ENCODE measurements at places on chromosomes 1 and 21.

DNA sequence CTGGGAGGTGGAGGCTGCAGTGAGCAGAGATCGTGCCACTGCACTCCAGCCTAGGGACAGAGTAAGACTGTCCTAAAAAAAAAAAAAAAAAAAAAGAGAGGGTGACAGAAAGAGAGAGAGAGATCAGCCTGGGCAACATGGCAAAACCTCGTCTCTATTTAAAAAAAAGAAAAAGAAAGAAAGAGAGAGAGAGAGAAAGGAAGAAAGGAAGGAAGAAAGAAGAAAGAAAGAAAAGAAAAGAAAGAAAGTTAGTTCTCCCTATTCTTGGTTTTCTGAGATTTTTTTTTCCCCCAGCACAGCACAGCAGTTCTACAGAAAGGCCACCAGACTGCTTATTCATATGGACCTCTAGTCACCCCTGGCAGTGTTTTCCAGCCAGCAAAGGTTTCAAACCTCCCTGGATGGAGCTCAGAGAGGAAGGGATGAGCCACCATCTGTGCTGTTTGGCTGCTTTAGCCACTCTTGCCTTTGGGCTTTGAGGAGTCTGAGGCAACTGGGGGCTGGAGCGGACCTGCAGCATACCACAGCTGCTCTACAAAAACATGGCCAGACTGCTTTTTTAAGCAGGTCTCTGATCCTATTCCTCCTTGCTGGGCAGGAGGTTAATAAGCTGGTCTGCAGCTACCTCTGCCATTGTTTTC is 10.6 kb downstream of the S100A6 start:
- no peak for DNase-seq

- DNase-seq, result no peak
Observed at GRCh38 chr1:94590203-94591137, 48.9 kb upstream of the F3 start.

DNA sequence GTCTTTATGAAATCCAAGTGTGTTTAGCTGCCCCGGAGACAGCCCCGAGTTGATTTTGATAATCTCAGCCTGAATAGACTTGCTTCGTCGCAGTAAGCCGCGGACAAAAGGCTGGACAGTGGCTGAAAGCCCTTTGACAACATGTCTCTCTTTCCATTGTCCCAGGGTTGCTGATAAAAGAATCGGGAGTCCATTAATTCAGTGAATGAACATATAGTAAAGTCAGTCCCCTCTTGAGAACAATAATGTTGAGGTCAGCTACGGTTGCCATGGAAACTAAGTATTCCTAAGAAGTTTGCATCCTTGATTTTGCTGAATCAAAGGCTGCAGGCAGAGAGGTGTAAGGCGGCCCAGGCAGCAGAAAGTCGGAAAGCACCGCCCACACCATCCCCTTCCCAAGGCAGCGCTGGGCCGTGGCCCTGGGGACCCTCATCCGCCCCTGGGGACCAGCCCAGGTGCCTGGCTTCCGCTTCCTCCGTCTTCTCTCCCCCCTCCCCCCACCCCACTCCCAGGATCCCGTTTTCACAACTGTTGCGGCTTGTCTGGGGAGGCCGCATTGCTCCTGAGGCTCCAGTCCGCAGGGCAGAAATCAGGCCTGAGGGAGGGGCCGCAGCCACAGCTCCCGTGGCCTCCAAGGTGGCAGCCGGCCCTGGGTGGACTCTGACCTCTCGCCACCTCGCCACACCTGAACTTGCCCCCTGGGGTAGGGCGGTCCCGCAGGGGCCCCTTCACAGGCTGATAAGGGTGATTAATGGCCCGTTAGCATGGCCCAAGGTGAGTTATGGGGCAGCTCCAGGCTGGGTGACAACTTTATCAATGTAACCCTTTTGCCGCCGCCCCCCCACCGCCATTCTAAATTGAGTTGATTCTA is 180.9 kb downstream of the PRDM16 start:
- no peak for DNase-seq

DNA sequence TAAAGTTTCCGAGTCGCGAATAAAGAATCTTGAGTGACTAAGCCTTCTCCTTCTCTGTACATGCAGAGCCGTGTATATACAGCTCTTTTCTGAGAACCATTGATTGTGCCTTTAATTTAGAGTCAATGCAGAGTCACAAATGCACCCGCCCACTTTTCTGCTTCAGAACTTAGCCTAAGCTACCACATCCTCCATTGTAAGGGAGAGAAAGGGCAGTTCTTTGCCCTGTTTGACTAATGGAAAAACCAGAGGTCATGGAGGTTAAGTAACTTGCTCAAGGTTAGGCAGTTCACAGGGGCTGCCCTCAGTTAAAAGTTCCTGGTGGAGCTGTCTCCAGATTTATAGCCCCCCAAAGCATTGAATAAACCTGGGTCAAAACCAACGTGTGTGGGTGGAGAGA is 139.6 kb downstream of the TOMM20 start:
- DNase-seq, result no peak

- DNase-seq, result no peak
Observed at GRCh38 chr1:186828611-186829454, at the start of gene PLA2G4A. PLA2G4A (plus strand) TSS chr1:186828949; CDS start chr1:186854355, 25,406 bp downstream.

DNA sequence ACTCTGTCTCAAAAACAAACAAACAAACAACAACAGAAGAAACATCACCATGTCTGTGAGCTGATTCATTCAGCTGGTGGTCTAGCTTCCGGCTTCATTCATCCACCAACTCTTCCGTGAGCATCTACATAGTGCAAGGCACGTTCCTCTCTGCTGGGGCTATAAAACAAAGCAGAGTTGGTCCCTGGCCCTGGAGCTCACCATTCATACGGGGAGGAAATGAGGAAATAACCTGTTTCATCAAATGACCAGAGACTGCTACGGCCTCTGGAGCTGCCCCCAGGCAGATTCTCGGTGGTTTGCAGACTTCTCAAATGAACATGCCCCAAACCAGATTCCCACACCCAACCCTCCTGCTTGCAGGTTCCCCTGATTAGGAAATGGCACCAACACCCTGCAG is 41.0 kb upstream of the ID3 start:
- no peak for DNase-seq

DNA sequence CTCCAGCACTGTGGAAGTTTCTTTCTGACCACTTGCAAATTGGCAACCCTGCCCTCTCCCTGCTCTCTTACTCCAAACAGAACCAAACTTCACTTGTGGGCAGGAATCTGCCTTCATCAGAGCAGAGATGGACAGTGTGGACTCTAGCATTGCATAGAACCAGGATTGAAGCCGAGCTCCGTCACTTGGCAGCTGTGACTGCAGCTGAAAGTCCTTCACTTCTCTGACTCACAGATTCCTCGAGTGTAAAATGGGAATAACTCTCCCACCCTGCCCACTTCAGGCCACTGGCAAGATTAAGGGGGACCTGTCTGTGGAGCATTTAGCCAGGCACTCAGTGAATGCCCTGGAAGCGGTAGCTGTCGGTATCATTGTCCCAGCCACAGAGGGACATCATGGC is 75.7 kb upstream of the ZBTB40 start:
- no peak for DNase-seq

GRCh38 chr1:5992814-5993555 is 760 bp upstream of the NPHP4 start:
- no peak for DNase-seq

GRCh38 chr1:233919786-233920185 is 15.3 kb downstream of the SLC35F3 start:
- no peak for DNase-seq

DNA sequence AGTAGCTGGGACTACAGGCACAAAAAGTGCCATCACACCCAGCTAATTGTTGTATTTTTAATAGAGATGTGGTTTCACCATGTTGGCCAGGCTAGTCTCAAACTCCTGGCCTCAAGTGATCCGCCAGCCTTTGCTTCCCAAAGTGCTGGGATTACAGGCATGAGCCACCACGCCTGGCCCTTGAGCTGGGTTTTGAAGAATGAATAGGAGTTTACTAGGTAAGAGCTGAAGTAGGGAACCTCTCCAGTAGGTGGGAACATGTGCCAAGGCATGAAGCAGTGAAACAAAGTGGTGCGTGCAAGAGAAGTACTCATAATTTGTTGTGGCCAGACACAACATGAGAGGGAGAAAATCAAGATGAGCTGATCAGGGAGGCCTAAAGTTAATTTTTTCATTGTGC is 55.8 kb downstream of the MAST2 start:
- no peak for DNase-seq

DNA sequence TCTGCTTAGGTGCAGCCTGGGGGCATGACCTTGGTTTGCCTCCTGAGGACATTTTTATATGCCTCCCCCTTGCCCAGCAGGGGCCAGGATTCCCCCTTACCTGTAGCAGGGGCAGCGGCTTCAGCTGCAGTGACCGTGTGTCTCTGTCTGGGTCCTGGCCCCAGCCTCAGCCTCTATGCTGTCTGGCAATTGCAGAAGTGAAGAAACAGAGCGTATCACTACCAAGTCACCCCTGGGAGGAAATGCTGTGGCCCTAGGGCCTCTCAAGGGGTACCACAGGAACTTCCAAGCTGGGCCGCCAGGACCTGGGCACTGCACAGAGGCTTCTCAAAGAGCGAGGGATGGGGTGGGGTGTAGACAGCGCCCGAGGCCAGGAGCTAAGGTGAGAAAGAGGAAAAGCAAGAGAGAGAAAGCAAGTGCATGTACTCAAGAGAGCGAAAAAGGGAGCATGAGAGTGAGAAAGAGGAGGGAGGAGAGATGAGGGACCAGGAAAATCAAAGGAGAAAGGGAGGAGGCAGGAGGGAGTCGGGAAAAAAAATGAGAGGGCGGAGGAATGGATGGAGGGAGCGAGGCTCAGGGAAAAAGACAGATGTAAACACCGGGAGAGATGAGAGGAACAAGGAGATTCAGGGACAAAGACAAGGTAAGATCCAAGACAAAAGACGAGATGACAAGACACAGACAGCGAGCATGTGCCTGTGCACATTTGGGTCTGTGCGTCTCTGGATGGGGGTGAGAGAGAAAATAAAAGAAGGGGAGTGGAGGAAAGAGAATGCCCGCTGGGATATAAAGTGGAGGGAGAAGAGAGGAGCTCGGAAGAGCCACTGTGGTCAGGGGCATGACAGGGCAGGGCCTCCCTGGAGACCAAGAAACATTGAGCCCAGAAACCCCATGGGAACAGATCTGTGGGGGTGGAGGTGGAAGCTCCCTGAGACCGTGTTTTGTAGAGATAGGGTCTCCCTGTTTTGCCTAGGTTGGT is at the start of gene PTAFR:
Gene PTAFR (minus strand): TSS at position 199 of the 979 bp plus-strand sequence. CDS start 25,669 bp downstream, outside the sequence.
- DNase-seq, result no peak

DNA sequence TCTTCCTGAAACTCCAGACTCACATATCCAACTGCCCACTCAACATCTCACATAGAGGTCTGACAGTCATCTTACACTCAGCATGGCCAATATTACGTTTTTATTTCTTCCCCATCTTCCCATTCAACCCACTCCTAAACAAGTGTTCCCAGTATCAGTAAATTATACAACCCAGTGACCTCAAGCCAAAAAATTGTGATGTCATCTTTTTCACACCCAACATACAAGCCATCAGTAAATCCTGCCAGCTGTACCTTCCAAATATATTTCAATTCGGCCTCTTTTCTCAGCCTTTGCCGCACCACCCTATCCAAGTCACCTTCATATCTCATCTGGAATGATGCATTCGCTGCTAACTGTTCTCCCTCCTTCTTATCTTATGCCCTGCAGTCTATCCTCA is 19.6 kb downstream of the UBR4 start:
- DNase-seq, result no peak

GRCh38 chr1:191910245-191910644 is 248.0 kb upstream of the RGS18 start:
- no peak for DNase-seq

DNA sequence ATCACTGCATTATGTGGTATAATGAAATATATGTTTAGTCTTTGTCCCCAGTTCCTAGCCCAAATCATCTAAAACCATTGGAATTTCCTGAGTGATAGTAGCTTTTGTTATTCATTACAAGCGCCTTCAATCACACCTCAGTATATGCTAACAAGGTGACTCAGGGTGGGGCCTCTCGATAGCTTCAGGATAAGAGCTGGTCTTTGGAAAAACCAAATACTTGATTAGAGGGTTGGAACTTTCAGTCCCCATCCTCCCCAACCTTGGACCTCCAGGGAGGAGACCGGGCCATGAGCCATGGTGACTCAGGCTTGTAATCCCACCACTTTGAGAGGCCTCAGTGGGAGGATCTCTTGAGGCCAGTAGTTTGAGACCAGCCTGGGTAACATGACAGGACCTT is 5.1 kb upstream of the BRDT start:
- no peak for DNase-seq

GRCh38 chr1:156123356-156124196 is 9.1 kb downstream of the LMNA start:
- no peak for DNase-seq

DNA sequence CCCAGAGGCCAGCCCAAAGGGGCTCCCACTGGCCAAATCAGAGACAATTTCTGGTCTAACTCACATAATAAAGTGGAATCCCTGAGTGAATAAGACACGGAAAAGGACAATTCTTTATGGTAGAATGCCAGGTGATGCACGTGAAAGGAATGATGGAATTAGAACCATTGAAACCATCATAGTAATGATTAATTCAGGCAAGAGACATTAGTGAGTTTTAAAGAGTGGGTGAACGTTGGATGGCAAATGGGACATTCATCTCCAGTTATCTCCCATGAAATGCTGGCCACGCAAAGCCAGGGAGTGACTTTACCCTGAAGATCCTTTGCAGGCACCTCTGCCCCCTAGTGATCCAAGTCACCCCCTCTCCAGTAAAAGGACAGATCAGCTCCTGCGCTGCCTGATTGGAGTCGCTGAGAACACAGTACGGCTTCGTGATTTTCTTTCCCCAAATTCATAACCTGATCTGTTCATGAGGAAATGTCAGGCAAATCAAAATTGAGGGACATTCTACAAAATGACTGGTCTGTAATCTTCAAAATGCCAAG is 87.5 kb downstream of the AJAP1 start:
- no peak for DNase-seq

- no peak for DNase-seq
Observed at GRCh38 chr1:170273291-170274130, 127.8 kb downstream of the NTMT2 start.

DNA sequence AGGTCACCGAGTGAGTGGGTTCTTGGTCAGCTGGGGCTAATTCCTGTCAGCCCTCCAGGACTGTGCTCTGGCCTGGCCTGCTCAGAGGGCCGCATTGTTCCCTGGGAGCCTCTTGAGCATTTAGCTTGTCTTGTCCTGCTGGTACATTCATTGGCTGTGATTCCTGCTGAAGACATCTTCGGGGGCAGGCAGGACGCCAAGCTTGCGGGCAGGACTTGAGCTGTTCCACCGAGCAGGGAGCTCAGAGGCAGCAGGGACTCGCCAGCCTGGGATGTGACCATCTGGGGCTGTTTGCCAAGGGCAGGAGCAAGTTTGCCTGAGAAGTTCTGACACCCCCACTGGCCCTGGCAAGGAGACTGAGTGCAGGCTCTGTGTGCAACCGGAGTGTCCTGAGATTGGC is 7.0 kb upstream of the SLC26A9 start:
- no peak for DNase-seq

DNA sequence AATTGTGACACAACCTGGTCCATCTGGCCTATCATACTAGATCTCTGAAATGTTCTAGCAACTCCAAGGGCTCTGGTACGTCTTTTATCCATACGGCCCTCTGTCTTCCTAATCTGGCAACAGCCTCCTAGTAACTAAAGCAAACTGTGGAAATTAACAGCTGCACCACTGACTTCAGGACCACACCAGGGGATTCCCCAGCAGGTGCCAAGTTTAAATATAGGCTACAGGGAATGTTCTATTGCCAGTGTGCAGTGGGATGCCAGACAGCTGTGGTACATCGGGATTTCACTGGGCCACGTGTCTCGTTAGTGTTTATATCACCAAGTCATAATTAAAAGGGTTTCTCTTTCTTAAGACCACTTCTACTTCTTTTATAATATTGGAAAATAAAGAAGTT is 94.3 kb downstream of the RGS2 start:
- DNase-seq, result no peak

GRCh38 chr1:229152311-229152710 is 118.6 kb upstream of the RAB4A start:
- DNase-seq, result no peak

- no peak for DNase-seq
Observed at GRCh38 chr1:37752583-37753471, 12.1 kb downstream of the EPHA10 start.
